ENCODE measurements at places on chromosomes 1 and 21.

- DNase-seq: peak; percentile 29
Observed at GRCh38 chr1:14969006-14969405, 184.5 kb upstream of the TMEM51 start.

DNA sequence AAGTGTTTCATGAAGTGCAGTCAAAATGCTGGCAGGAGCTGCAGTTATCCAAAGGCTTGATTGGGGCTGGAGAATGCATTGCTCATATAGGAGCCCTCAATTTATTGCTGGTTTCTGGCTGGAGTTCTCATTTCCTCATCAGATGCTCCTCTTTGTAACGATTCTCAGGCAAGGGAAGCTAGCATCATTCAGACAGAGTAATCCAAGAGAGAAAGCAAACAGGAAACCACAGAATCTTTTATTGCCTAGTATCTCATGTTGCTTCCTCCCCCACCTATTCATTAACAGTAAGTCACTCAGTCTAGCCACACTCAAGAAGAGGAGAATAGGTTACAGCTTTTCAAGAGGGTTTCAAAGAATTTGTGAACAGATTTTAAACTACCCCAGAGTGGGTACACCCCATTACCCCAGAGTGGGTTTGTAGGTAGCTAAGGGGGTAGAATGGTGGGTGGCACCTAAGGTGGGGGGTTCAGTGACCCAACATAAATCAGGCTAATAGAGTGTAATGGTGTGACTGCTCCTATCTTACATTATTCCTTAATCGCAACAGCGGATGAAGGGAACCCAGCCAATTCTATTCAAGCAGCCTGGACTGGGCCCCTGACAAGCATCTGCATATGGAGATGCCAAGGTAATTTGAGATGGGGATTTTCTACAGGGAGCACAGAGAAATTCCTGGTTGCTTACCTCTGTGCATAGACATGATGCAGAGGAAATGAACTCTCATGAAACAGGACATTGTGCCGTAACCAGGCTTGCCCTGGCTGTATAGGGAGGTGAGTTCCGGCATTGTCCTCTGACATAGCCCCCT, 67.1 kb downstream of the KCNJ15 start:
- peak; percentile 28 for DNase-seq

- no peak for DNase-seq
Observed at GRCh38 chr21:33755354-33755753, 113.1 kb downstream of the ITSN1 start.

GRCh38 chr1:227556288-227556687, 7.1 kb upstream of the ZNF678 start:
- no peak for DNase-seq

- DNase-seq: no peak
Observed at GRCh38 chr21:14527696-14528652, 18.1 kb downstream of the SAMSN1 start.

DNA sequence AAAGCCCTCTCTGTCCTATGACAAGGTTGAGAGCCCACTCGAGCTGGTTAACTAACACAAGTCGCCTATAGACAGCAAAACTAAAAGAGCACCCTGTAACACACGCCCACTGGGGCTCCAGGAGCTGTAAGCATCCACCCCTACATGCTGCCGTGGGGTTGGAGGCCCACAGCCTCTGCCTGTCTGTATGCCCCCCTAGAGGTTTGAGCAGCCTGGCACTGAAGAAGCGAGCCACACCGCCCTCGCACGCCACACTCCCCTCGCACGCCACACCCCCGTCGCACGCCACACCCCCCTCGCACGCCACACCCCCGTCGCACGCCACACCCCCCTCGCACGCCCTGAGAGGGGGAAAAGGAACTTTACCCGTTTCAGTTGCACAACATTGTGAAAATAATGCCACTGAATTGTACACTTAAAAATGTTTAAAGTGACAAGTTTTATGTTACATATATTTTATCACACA, 13.2 kb upstream of the HMGCL start:
- DNase-seq: peak; percentile 78

GRCh38 chr1:54927472-54928240, 40.7 kb upstream of the DHCR24 start:
- no peak for DNase-seq

All from CD4-positive, alpha-beta T cell treated with Interleukin-6 for 4 hours (primary cell).